ENCODE measurements at places on chromosomes 6 and 20.
A peak's percentile ranks its signal among the peaks of the same experiment; 100 is the strongest.

- DNase-seq = no peak
Measured at GRCh38 chr20:16975682-16976081, 227.5 kb downstream of the OTOR start.

DNA sequence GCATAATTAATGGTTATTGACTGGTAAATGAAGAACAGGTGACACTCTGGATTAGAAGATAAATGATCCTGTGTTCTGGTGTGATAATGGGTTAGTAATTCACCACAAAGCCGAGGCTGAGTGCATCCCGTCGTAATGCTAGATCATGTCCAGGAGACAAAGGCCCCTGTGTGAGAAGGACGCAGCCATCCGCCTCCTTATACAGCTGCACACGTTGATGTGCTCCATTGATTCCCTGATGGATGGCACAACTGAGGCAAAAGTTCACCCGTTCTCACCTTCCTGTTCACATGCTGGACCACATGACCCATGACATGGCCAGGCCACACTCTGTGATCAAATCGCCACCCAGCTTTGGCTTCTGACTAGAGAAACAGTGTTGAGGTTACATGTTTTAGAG, 136.1 kb downstream of the FOXC1 start:
- no peak for DNase-seq

- DNase-seq = no peak
Measured at GRCh38 chr6:113595911-113596376, 261.2 kb upstream of the MARCKS start.

GRCh38 chr6:152954443-152954842, 28.4 kb downstream of the FBXO5 start:
- no peak for DNase-seq

DNA sequence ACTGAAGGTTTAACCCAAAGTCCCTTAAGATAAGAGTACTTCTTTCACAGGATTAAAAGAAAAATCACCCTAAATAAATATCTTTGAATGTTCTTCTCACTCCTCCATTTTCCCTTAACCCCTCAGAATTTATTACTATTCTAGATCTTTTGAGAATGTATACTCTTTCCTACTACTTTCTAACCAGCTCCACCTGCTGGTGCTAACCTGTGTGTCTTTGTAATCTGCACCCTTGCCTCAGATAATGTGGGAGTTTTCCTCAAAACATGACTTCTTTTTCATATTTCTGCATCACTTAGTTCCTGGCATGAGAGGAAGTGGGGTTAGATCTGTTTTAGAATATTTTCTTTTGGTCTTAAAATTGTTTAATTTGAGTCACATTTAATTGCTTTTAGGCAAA, 394.2 kb downstream of the BMP2 start:
- no peak for DNase-seq

DNA sequence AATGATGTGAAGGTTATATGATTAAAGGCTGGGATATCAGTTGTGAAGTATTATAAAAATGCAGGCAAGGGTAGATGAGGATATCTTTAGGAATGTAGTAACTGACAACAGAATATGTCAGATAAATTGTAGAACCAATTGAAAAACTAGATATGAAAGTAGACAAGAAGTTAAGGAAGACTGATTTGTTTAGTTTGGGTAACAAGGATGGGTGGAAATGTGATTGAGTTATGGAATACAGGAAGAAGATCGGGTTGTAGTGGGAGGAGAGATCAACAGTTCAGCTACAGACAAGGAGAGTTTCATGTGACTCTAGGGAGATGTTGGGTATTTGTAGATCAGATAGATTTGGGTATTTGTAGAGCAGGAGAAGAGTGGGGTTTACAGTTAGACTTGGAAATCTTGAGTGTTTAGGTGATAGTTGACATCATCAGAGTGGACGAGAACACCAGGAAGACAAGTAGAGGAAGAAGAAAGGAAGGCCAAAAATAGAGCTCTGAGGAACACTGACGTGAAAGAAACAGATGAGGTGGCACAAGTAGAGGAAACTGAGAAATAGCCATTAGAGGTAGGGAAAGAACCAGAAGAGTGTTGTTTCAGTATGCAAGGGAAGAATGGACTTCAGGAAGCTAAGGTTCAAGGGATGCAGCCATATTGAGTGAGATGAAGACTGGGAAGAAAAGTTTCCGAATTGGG, 12.1 kb upstream of the TSPYL1 start:
- no peak for DNase-seq

DNA sequence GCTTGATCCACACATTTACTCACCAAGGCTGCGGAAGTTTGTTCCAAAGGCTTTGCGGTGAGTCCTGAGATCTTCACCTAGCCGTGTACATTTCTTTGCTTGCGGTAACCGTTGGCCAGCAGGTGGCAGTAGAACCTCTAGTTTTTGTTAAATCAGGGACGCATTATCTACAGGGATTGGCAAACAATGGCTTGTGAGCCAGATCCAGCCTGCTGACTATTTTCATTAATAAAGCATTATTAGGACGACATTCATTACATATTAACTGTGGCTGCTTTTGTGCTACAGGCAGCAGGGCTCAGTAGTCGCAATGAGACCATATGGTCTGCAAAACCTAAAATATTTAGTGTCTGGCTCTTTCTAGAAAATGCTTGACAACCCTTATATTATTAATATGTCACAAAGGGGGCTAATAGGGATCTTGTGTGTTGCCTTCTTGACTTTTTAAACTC, 174.1 kb downstream of the DOK5 start:
- DNase-seq = peak; percentile 74

All from suprapubic skin (tissue), 4 donors.